ENCODE measurements at places on chromosomes 3 and 15. TPM values are rescaled to one million over a fixed set of nuclear protein-coding genes. Genes with fewer than 3 reads are reported as not detected.

GABRA5 gene
- not detected for total RNA-seq

NBEAL2 gene
- total RNA-seq: 547 TPM

- no peaks in the 10 kb centered on the region for H3K27me3 ChIP-seq
- DNase-seq: no peak
These were observed 32.2 kb downstream of the RPLP1 start for GRCh38 chr15:69484837-69485236.

DHFR2 gene
- total RNA-seq: 5.3 TPM

DNA sequence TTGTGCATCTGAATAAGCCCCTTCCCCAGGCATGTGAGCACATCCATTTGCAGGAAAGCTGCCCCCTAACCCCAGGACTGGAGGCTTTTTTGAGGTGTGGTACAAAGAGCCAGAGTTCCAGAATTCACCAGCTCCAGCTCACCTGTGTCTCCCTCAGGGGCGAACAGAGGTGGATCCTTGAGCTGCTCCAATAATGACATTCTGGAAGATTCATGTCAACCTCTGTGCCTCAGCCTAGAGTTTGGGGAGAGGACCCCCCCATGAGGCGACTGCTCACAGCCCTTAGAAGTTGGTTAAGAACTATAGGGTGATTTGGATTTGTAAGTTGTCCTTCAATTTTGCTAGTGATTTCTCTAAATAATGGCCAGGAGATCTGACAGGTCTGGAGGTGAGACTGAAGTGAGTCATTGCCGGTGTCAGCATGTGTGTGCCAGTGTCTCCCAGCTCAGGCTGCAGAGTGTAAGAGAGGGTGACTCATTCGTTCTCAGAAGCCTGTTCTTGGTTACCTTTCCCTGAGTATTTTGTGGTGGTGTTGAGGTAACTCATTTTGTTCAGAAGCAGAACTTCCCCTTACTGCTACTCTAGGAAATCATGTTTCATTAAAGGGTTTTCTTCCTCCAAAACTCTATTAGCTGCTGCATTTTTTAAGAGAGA lies 136.9 kb upstream of the TOPAZ1 start:
- H3K27me3 ChIP-seq: no peaks in the 10 kb centered on the region
- H3K36me3 ChIP-seq: no peaks in the 10 kb centered on the region
- H3K4me3 ChIP-seq: no peak overlapping the region
- no peaks in the 10 kb centered on the region for H3K4me1 ChIP-seq
- DNase-seq: no peak
- H3K27ac ChIP-seq: no peak overlapping the region

SCG3 gene
- not detected for total RNA-seq
